Activated naive CD8-positive, alpha-beta T cell treated with anti-CD3 and anti-CD28 coated beads, Interleukin-2, amount 10 ng/mL, durations not matched to agents 7 days and 5 days (primary cell): ENCODE measurements at places on chromosomes 7 and 10.

- no peak for DNase-seq
- H3K27ac ChIP-seq: no peak overlapping the region
- H3K4me3 ChIP-seq: no peak overlapping the region
- H3K36me3 ChIP-seq: no peaks in the 10 kb centered on the region
These were observed 259.4 kb downstream of the CCSER2 start for GRCh38 chr10:84587789-84588188.

GRCh38 chr10:114615600-114616007, 42.5 kb downstream of the ABLIM1 start:
- DNase-seq: no peak
- peak overlapping the region; percentile 10 for H3K27ac ChIP-seq
- H3K4me3 ChIP-seq: peak overlapping the region; percentile 6
- H3K4me1 ChIP-seq: peaks cover 6% of the 10 kb centered on the region

DNA sequence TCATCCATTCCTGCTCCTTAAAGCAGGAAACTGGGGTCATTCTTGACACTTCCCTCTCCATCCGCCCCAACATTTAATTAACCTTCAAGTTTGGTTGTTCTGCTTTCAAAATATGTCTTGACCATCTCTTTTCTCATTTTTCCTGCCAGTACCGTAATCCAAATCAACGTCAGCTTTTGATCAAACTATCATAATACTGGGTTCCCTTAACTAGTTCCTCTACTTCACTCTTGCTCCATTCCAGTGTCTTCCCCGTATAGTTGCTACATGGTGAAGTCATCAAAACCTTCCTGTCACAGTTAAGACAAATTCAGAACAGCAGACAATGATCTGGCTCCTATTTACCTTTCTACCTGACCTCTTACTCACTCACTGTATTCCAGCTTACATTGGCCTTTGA, 6.6 kb upstream of the KLF14 start:
- no peaks in the 10 kb centered on the region for H3K36me3 ChIP-seq
- H3K27ac ChIP-seq: no peak overlapping the region
- DNase-seq: no peak

DNA sequence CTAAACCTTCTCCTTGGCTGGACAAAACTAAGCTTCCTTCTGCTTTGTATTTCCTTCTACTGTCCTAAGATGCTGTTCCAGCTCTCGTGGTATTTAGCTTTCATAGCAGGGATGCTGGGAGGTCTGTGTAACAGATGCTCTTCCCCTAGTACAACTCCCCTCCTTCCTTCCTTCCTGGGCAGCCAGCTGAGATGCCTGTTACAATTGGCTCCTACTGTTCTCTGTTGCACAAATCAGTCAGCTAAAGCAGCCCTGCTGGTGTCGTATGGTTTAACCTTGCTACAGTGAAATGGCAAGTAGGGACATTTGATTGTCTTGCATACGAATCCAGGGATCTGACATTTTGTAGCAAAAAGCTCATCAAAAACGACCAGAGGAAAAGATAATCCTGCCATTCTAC, 143.8 kb downstream of the ARHGAP21 start:
- H3K4me3 ChIP-seq: no peak overlapping the region
- peaks cover 3% of the 10 kb centered on the region for H3K36me3 ChIP-seq
- H3K27ac ChIP-seq: no peak overlapping the region
- DNase-seq: no peak
- peaks cover 9% of the 10 kb centered on the region for H3K4me1 ChIP-seq
- H3K27me3 ChIP-seq: peaks cover 7% of the 10 kb centered on the region

- H3K27ac ChIP-seq: no peak overlapping the region
- peak; percentile 58 for DNase-seq
- peaks cover 25% of the 10 kb centered on the region for H3K4me1 ChIP-seq
- no peak overlapping the region for H3K4me3 ChIP-seq
These were observed 18.7 kb downstream of the TAS2R40 start for GRCh38 chr7:143240291-143241168.

GRCh38 chr10:6671976-6672375, 91.9 kb upstream of the PRKCQ start:
- peaks cover 8% of the 10 kb centered on the region for H3K4me1 ChIP-seq
- H3K27ac ChIP-seq: no peak overlapping the region
- H3K4me3 ChIP-seq: no peak overlapping the region
- DNase-seq: no peak

DNA sequence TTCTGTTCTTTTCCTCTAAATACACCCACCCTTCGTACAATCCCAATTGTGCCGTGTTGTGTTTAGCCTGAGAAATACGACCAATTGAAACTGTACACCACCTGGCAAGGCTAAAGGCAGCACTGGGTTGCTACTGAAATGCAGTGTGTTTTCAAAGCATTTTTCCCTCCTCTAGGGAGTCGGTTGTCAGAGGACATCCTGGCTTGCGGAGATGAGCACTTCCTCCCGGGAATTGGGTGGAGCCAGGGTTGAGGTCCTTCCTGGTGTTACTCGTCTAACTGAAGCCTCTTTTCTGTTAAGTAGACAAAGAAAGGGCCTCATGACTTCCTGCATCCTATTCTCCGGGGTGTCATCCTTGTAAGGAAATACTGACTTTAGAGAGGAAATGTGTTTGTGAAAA, 133.5 kb downstream of the MTPAP start:
- H3K27me3 ChIP-seq: peaks cover 44% of the 10 kb centered on the region
- H3K36me3 ChIP-seq: no peaks in the 10 kb centered on the region
- no peak overlapping the region for H3K4me3 ChIP-seq
- DNase-seq: no peak

- peaks cover 19% of the 10 kb centered on the region for H3K36me3 ChIP-seq
- H3K4me1 ChIP-seq: peaks cover 50% of the 10 kb centered on the region
- peak; percentile 45 for DNase-seq
- H3K4me3 ChIP-seq: peak overlapping the region; percentile 76
- H3K27ac ChIP-seq: peak overlapping the region; percentile 94
These were observed 10.2 kb downstream of the HIPK2 start for GRCh38 chr7:139767561-139767982.

- H3K4me3 ChIP-seq: no peak overlapping the region
- H3K36me3 ChIP-seq: no peaks in the 10 kb centered on the region
- H3K4me1 ChIP-seq: no peaks in the 10 kb centered on the region
- H3K27me3 ChIP-seq: peaks cover 2% of the 10 kb centered on the region
These were observed 65.3 kb upstream of the ARID5B start for GRCh38 chr10:61835946-61836887.

DNA sequence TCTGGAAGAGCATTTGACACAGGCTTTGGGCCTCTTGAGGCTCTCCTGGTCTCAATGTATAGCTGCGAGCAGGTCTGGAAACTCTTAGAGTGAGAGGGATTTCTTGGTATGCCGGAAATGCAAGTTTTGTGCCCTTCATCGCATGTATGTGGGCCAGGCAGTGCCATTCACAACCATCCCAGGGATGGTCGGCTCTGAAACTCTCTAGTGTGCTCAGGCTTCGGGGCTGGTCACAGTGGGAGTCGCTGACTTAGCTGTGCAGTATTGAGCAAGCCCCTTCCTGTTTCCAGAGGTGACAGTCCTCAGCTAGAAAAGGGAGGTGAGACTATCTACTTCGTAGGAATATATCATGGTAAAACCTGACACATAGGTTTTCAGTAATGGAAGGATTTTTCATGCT, 2.0 kb upstream of the AOAH start:
- peak overlapping the region; percentile 47 for H3K4me3 ChIP-seq
- no peaks in the 10 kb centered on the region for H3K27me3 ChIP-seq
- H3K36me3 ChIP-seq: peaks cover 25% of the 10 kb centered on the region

DNA sequence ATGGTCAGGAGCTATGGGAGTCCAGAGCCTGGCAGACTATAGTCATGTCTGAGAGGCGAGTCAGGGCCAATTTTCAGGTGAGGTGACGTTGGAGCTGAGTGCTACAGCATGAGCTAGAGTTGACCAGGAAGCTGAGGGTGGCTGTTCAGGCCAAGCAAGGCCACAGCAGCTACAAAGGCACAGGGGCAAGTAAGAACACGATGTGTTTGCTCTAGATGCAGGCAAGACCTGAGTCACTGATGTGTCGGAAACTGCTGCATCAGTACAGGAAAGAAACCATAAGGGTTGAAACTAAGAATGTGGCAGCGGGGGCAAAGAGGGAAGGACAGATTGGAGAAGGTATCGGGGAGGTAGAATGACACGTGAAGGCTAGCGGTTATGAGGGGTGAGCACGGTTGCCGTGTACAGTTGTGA, 11.8 kb upstream of the RRP12 start:
- no peak for DNase-seq
- peak overlapping the region; percentile 51 for H3K4me3 ChIP-seq

DNA sequence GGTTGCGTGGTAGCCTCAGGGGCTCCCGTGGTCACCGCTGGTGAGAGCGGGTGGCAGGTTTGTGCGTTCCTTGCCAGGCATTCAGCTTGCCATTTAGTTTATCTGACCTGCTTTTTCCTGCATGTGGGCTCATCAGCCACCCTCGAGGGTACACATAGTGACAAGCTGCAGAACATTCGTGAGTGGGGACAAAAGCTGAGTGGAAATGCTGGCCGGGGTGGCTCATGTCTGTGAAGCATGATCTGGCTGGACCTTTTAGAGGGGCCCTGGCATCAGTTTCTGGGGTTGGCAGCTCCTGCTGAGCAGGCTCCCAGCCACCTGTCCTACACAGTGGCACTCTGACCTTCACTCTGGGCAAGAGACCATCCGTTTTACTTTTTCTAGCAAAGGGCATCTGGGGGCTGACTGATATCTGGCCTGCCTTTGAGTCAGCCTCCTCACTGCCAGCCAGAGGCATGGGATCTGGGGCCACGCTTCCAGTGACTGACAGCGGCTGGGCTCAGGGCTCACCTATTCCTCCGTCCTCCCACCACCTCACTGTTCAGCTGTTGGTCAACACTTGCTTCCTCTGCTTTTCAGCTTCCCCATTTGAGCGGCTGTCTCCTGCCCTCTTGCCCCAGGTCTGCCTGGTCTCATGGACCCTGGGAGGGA, 75.0 kb downstream of the LANCL2 start:
- peaks cover 3% of the 10 kb centered on the region for H3K36me3 ChIP-seq
- no peak for DNase-seq
- H3K27me3 ChIP-seq: no peaks in the 10 kb centered on the region
- no peak overlapping the region for H3K4me3 ChIP-seq
- peaks cover 7% of the 10 kb centered on the region for H3K4me1 ChIP-seq

DNA sequence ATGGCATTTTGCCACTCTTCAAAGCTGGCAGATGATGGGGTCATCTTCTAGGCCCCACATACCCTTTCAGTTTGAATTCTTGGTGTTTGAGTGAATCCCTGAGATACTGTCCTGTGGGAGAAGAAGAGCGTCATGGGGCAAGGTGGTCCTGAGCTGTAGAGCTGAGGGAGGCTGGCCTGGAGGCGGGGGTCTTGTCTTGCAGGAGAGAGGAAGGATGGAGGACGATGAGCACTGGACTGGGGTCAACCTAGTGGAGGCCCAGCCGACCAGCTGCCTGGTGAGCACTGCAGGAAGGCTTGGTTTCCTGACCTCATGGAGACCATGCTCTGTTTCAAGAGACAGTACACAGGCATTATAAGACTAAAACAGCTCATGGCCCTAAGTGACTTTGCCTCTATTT, 114.6 kb downstream of the TACC2 start:
- no peaks in the 10 kb centered on the region for H3K36me3 ChIP-seq
- H3K4me3 ChIP-seq: no peak overlapping the region
- no peak overlapping the region for H3K27ac ChIP-seq
- DNase-seq: no peak
- no peaks in the 10 kb centered on the region for H3K4me1 ChIP-seq

- H3K36me3 ChIP-seq: no peaks in the 10 kb centered on the region
- H3K27ac ChIP-seq: no peak overlapping the region
- peak; percentile 17 for DNase-seq
- H3K4me1 ChIP-seq: peaks cover 22% of the 10 kb centered on the region
- H3K4me3 ChIP-seq: no peak overlapping the region
- peaks cover 2% of the 10 kb centered on the region for H3K27me3 ChIP-seq
These were observed 138.1 kb downstream of the ARHGAP22 start for GRCh38 chr10:48466611-48467240.

DNA sequence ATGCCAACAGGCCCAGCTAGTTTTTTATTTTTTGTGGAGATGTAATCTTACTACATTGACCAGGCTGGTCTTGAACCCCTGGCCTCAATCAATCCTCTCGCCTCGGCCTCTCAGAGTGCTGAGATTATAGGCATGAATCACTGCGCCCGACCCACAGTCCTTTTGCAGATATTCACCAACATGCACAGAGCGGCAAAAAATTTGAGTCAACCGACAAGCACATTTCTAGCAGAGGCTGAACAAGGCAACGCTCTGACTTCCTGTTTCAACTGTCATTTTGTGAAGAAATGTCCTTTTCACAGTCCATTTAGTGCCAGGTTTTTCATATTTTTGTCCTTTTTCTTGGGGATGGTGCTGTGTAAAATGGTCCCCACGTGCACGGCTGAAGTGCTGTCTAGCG, 71.1 kb upstream of the KAT6B start:
- peaks cover 2% of the 10 kb centered on the region for H3K27me3 ChIP-seq
- H3K4me3 ChIP-seq: no peak overlapping the region
- no peak overlapping the region for H3K27ac ChIP-seq
- peaks cover 20% of the 10 kb centered on the region for H3K4me1 ChIP-seq
- H3K36me3 ChIP-seq: no peaks in the 10 kb centered on the region
- DNase-seq: no peak
